D341Med (cell line): ENCODE measurements at places on chromosomes 13 and 19.
A peak's percentile ranks its signal among the peaks of the same experiment; 100 is the strongest.

GRCh38 chr13:67229481-67230403 lies at the start of gene PCDH9:
TSS of gene PCDH9 (minus strand) at chr13:67230336. CDS start at chr13:67228440, 1,896 bp downstream.
- DNase-seq = no peak

DNA sequence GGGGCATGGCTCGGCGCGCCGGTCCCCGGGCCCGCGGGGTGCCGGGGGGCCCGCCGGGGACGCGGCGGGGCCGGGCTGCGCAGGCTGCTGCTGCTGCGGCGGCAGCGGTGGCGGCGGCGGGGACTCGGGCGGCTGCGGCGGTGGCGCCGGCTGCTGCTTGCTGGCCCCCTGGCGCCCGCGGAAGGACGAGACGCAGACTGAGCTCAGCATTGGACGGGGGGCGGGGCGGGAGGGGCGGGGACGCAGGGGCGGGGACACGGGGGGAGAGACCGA lies 368 bp downstream of the KCNC3 start:
- no peak for DNase-seq

DNA sequence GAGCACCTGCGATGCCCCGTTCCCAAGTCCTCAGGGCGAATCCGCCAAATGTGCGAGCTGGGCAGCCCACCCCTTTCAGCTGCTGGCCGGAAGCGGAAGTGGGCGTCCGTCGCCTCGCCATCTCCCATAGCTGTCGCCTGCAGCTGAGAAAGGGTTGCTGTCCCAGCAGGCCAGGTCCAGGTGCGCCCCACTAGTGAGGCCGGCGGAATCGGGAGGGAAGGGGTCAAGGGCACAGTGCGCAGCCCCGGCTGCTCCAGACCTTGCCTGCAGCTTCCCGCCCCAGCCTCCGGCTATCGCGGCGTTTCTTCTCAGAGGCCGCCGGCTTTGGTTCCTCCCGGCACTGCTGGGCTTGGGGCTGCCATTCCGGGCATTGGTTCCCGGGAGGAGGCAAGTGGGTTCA lies at the start of gene ZNF177:
Gene ZNF177 (plus strand): TSS at position 109 of the 400 bp plus-strand sequence. CDS start 15,299 bp downstream, outside the sequence.
- DNase-seq = peak; percentile 91

- no peak for DNase-seq
Measured at GRCh38 chr13:29379281-29379680, 216.2 kb downstream of the SLC7A1 start.

DNA sequence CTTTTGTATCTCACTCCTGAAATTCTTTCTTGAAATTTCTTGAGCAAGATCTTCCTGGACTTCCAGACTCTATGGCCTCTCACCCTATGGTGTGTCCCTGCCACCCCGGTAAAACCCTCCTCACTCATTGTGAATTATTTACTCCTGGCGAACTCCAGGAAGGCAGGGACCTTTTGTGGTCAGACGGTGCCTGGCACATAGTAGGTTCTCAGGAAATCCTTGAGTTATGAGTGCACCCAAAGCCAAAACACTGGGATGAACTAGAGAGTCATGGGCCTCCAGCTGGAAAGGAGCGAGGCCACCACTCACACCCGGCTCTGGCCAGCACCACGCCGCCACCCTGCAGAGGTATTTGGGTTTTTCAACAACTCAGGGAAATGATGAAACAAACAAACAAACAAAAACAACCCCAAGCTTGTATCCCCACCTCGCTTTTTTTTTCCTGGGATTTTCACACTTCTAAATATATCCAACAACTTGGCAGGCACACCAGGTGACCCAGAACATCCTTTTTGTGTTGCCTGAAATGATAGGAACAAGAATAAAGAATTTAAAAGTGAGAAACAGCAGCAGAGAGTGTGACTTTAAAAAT lies 11.2 kb downstream of the HPN start:
- no peak for DNase-seq

GRCh38 chr19:18796239-18796638 lies 5.1 kb upstream of the COMP start:
- DNase-seq = no peak

DNA sequence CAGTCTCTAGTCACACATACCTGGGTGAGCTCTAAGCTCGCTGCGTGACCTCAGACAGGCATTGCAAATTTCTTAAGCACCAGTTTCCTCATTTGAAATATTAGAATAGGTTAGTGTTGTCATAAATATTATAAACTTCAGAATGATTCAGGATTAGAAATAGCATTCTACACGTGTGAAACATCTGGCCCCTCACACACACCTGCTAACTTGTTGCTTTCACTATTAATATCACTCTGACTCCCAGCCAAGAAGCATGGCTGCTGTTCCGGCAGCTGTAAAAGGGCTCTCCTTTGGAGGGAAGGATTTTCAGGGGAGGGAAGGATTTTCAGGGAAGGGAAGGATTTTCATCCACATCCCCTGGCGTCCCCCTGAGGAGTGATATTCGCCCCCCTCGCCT lies 161.3 kb upstream of the GPR12 start:
- no peak for DNase-seq

GRCh38 chr13:41452462-41452861 lies 4.9 kb upstream of the RGCC start:
- no peak for DNase-seq

DNA sequence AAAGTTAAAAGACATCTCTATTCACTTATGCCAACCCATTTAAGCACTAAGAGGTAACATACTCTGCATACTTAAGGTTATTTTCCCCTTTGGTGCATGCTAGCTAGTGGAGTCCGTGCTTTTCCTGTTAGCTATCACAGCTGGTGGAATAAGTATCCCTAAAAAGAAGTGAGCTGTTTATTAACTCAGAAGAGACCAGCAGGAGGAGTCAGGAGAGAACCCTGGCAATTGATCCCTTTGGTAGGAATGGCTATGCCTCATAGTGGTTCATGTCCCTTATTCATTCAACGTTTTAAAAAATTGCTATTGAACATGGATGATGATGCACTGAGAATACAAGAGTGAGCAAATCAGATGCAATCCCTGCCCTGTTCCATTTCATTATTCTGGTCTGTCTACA lies 12.4 kb upstream of the NEK5 start:
- no peak for DNase-seq

DNA sequence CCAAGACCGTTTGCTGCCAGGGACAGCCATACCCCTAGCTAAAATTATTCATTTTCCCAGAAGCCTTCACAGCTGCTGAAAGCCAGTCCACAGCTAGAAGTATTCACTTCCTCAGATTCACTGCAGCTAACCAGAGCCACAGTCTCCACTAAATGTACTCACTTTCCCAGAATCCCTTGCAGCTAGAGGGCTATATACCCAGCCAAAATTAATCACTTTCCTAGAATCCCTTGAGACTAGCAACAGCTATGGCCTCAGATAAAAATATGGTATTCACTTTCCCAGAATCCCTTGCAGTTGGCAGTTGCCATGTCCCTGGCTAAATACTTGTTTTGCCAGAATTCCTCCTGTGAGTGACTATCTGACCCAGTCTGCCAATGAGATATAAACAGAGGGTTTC lies 13.8 kb upstream of the MEIS3 start:
- DNase-seq = no peak

DNA sequence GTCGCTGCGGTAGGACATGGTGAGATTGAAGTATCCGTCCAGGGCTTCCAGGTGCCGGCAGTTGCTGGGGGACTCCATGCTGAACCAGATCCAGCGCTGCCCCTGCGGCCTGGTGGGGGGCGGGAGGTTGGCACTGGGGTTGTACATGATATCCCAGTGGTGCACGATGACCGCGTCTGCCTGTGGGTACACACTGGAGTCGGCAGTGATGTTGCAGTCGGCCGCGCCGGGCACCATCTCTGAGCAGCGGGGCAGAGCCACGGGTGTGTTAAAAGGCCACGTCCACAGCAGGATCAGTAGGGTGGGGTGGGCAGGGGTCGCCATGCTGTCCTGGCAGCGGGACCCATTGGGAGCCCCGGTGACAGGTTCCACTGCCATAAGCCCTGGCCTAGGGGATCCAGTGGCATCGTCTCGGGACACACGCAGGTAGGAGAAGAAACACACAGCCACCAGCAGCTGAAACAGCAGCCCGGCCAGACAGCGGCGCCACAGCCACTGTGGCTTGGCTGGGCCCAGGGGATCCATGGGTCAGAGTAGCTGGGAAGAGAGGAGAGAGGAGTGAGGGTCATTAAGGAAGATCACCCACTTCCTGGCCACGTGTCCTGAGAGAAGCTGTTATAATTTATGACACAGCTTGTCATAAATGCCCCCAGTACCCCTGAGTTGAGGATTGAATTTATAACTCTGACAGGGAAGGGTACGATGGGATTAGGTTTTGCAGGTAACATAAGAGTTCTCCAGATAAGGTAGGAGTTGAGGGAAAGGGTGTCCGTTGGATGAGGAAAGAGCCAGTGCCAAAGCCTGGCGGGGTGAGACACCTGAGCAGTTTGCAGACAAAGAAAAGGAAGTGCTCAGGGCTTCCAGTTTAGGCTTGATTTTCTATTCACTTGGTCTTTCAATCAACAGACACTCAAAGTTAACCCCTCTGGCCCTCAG lies 2.9 kb downstream of the FUT5 start:
- peak; percentile 19 for DNase-seq

GRCh38 chr19:10819124-10820060 lies 16.6 kb downstream of the TMED1 start:
- DNase-seq = no peak

DNA sequence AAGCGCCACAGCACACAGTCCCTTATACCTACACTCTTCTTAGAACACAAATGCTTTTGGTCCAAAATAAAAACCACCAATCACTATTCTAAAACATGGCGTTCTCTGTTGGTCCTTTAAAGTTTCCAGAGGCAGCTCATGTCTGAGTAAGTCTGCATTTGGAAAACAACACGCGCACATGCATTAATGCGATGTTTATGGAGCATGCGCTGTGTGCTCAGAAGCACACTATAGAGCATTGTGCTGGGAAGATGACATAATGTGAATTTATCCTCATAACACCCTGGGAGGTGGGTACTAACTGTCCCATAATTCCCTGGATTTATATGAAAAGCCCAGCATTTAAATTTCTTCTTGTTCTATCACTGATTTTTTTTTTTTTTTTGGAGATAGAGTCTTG lies 10.7 kb downstream of the ZNF682 start:
- DNase-seq = no peak

GRCh38 chr19:10517760-10518443 lies 655 bp upstream of the S1PR5 start:
- peak; percentile 69 for DNase-seq

- DNase-seq = no peak
Measured at GRCh38 chr19:19075126-19075525, 11.3 kb downstream of the SLC25A42 start.

DNA sequence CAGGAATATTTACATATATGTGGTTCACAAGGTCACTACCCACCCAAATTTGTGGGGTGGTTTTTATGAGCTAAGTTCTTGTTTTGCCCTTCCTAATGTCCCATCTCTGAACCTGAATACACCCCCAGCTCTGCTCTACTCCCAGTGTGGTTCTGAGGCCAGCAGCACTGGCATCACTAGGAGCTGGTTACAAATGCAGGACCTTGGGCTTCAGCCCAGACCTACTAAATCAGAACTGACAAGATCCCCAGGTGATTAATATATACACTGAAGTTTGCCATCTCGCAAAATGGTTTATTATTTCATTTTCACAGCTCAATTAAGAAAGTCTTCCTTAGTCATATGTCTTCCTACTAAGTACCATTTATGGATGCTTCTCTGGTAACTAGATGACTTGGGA lies 67.9 kb downstream of the FOXO1 start:
- no peak for DNase-seq

GRCh38 chr19:47310819-47311218 lies 1.2 kb downstream of the C5AR1 start:
- DNase-seq = no peak

- no peak for DNase-seq
Measured at GRCh38 chr19:12098040-12098439, 33.5 kb downstream of the ZNF844 start.

DNA sequence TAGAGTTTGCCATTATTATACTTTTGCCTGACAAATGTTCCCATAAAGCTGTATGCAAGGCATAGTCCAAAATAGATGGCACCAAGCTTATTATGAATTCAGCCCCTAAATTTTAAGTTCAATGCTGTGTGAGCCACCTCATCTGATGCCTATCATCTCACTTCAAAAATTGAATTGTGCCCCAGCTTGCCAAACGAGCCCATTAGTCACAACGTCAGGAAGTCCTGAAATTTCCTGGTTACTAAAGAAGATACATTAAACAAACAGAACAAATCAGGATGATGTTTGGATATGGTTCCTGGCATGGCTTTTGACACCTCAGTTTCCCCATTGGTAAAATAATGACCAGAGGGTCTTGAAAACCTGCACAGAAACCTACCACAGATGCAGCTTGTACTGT lies 147.5 kb upstream of the SOX21 start:
- no peak for DNase-seq

DNA sequence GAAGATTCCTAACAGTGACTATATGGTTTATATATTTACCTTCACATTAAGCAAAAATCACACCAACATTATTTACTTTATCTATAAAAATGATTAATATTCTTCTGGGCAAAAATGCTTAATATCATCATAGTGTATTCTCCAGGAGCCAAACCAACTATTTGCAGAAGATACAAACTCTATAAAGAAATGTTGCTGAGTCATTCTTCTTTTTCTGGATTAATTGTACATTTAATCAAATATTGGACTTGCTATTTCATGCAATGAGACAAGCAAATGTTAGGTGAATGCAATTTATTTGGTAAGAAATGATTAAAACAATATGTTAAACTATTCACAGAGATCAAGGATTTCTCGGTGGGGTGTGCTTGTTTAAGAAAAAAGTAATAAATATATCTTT lies 1075.8 kb downstream of the PCDH9 start:
- DNase-seq = no peak

GRCh38 chr13:109593230-109593629 lies 193.2 kb downstream of the IRS2 start:
- no peak for DNase-seq

GRCh38 chr13:110593430-110594130 lies 21.8 kb upstream of the NAXD start:
- peak; percentile 64 for DNase-seq

GRCh38 chr13:66266761-66267160 lies 963.4 kb downstream of the PCDH9 start:
- no peak for DNase-seq

DNA sequence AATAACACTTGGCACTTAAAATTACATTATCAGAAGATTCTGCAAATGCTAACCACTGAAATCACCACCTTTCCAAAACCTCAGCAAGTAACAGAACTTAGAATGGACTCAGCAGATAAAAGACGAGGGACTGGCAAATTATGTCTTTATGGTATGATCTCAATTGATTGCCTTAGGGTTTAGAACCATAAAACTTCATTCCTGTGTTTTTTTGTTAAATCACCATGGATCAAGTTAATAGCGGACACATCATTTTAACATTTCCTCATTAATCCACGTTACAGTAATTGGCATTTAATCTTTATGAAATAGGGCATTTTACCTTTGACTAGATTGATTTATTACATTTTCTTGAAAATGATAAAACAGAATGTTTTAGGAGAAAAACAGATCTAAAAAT lies 2070.3 kb downstream of the PCDH9 start:
- no peak for DNase-seq

DNA sequence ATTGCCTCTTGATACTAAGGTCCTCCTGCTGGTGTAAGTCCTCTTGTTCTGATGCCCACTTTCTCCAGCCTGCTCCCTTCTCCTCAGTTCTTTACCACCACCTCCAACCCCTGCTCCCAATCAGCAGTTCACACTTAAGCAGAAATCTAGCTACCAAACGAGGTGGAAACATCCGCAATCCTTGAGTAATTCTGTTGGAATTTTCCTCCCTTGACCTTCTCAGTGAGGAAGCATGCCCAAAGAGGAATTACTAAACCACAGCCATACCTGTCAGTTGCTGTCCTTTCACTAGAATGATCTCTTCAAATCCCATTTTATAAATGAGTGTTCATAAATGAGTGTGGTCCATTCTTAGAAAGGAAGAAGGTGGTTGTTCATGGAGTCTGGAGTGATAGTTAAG lies 289.9 kb downstream of the DACH1 start:
- no peak for DNase-seq
